Hippocampal formation (tissue), 2 donors: ENCODE measurements at places on chromosomes 4 and X.

DNA sequence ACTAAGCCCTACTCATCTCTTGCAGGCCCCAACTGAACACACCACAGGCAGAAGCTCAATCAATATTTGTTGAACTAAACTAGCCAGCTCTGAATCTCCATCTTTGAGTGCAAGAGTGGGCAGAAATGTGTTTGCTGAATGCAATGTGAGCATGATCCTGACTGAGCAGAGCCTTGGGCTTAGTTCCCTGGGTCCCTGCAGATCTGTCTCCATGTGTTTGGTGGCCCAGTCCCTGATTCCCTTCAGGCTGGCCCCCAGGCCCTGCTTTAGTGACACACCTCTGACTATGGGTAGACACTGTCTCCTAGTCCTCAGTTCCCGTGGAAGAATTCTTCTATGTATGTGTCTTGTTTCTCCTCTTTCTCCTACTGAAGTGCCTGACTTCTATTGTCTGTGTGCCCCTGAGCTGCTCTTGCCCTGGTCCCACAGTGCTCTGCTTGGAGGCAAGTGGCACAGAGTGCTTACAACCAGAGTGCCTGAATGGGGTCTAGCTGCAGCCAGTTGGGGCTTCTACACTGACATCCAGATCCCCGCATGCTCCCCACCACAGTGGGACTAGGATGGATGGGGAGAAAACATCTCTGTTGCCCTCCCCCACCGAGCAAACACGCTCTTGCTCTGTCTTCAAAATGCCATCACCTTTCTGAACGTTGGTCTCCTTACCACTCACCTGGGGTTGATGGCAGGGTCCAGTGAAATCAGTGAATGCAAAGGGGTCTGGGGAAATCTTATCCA is 9.3 kb downstream of the PJA1 start:
- DNase-seq: no peak

GRCh38 chr4:80240976-80241375 is 25.5 kb upstream of the FGF5 start:
- no peak for DNase-seq

DNA sequence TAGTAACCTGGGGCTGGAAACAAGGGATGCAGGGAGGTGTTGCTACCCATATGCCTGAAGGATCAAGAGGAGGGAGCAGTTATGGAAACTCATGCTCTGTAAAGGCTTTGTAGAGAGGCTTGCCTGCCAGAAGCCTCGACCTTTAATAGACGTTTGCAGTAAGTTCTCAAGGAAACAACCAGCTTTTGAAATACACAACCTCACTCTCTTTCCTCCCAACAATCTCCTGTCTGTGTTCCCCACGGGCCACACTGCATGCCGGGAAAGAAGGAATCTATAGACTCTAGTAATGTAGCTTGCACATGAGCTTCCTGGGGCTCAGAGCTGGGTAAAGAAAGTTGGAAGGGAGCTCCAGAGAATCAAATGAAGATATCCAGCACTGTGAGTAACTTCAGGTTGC is 101.6 kb upstream of the PACRGL start:
- DNase-seq: no peak

- no peak for DNase-seq
Measured at GRCh38 chrX:53319614-53320542, 38.5 kb upstream of the IQSEC2 start.

DNA sequence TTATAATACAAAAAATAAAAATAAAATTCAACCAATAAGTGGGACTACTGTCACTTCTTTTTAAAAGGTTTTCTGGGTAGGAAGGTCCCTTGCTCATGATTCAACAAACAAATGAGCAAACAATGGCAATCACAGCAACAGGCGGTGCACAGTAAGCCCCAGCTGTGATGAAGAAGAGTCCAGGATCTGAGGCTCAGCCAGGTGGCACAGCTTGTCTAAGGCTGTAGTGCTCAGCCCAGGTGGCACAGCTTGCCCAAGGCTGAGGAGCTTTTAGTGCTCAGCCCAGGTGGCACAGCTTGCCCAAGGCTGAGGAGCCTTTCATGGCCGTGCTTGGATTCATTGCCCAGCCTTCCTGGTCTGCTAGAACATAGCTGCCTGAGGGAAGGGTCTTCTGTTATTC is 75.0 kb downstream of the ZFYVE28 start:
- DNase-seq: no peak

DNA sequence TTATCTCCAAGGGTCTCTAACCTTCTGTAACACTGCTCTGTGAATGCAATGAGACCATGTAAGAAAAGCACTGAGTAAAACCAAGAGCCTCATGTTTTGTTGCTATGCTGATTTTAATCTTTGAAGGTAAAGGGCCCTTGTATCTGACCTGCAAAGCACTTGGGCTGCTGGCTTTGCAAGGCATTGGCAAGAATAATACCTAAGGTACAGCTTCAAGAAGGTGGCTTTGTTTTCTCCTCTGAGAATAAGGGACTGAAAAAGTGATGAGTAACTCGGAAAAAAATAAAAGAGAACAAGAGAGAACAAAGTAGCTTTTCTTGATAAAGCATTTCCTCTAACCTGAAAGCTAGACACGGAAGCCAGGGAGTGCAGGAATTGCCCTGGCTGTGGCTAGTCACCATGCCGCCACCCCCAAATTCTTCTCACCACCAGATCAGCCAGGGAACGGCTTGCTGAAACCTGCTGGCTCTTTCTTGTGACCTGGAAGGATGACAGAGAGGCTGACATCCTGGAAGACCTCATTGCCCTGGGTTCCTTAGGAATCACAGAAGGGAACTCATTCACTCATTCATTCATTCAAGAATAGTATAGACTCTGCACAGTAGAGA is 41.8 kb upstream of the HS3ST1 start:
- no peak for DNase-seq

- no peak for DNase-seq
Measured at GRCh38 chrX:149275836-149276235, 229.3 kb downstream of the IDS start.

DNA sequence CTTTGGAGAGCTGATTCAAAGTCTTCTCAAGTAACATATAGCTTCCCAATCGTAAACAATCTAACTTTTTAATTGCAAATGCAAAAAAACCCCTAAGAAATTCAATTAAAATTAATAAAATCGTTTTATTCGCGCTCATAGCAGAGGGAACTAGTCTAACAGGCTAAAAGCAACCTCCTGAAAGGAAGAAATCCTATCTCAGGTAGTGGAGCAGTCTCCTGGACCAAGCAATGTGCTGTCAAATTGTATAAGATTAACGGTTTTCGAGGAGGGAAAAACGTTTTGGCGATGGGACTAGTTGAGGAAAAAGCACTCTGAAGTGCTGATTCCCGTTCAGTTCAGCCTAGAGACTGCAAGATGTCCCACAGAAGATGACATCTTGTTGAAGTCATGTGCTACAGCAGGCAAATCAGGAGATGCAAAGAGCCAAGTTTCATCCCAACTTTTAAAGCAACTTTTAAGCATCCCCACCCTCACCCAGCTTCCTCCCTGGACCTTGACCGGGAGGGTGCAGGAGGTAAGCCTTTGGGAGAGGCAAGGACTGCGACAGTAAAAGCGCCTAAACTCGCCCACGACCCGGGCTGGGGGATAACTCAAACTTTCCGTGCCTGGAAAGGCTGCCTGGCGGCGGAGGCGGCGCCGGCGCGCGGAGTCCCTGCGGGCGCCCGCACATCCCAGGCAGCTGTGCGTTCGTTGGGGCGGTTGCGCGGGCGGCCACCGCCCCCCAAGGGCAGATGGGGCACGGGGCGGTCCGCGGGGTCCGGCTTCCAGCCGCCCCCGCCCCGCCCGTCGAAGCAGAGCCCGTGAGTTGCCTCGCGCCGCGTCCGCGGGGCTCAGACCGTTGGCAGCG is 784 bp downstream of the MAP7D3 start:
- no peak for DNase-seq

- no peak for DNase-seq
Measured at GRCh38 chrX:22424919-22425318, 152.2 kb downstream of the CBLL2 start.

DNA sequence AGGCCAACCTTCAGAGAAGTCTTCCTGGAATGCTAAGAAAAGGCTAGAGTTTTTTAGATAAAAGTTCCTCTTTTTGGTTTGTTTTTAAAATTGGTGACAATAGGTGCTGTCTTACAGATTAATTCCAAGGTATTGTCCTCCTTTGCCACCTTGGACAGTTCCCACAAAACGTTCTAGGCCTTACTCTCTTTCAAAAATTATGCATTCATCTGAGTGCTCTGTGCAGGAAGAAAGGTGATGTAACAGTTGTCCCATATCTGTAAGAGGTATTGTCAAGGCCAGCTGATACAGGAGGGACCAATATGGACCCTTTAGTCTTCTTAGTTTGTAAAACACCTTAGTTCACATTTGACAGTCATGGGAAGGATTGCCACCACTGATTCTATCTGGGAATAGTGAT is 15.9 kb upstream of the CXCL5 start:
- no peak for DNase-seq

DNA sequence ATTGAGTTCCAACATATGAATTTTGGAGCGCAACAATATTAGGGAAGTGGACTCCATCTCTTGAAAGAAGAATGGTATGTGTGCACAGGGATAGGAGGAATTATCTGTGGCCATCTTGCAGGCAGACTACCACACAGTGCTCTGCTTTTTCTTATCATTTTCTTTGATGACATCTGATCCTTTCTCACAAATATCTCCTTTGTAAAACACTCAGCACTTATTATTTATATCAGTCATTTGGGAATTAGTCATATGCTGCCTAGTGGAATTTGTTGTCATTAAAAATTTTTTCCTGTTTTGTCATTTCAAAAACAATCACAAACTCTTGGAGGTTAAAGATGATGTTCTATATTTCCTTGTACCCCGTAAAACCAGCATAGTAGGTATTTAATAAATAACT is 444.3 kb upstream of the ATOH1 start:
- DNase-seq: no peak
